ENCODE measurements at places on chromosomes 6 and 20.
A peak's percentile ranks its signal among the peaks of the same experiment; 100 is the strongest.

GRCh38 chr6:53641348-53641747, 24.2 kb downstream of the KLHL31 start:
- no peak for DNase-seq

- no peak for DNase-seq
Observed at GRCh38 chr6:109788687-109789086, 97.6 kb downstream of the FIG4 start.

- peak; percentile 86 for DNase-seq
Observed at GRCh38 chr20:32465092-32465900, 107.2 kb downstream of the ASXL1 start.

GRCh38 chr6:14258695-14259593, 141.4 kb downstream of the CD83 start:
- no peak for DNase-seq

DNA sequence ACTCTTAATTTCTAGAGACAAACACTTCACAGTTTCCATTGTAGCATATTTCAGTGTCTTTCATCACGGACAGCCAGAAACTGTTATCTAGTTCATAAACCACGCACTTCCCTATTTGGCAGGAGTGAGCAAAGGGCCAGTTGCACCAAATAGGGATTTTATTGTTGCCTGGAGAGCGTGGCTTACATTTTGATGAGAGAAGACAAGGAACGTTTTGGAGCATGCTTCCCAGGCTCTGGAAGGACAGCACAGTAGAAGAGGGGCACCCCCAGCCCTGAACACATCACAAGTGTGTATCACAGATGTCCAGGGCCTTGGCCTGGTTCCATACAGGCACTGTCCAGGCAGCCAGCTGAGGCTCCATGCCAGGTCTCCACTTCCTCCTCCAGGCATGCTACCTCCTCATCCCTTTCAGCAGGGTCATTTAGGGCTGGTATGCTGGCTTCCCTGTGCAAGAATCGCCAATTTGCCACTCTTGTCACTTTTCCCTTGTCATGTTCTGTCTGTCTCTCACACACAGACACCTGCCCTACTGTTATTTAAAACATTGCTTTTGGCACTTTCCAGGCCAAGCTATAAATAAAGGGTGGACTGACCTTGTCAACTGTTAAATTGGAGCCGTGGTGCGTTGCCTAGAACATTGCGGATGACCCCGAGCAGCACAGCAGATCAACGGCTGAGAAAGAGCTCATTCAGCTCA, 235.0 kb upstream of the GMDS start:
- DNase-seq, result peak; percentile 87

DNA sequence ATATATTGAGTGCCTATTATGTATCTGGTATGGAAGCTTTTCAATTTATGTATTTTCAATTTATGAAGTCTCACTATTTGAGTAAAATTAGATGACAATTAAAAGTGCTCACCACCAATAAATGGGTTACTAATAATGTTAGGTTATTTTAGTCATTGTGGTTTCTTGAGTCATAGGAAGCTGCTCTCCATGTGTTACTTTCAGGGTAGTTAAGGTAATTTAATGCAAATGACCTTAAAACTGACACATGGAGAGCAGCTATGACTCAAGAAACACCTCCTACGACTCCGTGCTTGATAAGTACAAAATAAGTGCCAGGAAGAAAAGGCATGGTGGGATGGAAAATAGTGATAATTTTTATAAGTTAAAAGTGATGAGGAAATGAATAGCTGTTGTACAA, 16.5 kb upstream of the TINAG start:
- no peak for DNase-seq

DNA sequence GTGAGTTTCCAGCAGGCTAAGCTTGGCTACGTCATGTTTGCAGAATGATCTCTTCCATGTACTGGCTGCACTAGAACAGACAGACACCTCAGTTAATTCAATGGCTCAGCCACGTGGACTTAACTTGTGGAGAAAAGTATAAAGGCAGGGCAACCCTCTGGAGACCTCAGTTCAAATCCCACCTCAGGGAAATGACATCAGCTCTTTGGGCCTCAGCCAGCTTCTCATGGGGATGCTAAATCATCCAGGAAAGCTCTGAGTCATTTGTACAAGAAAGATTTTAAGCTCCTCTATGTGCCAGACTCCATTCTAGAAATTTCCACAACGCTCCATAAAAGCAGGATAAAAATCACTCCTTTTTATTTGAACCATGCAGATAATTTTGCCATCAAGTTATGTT, 128.5 kb upstream of the SALL4 start:
- DNase-seq, result peak; percentile 30

DNA sequence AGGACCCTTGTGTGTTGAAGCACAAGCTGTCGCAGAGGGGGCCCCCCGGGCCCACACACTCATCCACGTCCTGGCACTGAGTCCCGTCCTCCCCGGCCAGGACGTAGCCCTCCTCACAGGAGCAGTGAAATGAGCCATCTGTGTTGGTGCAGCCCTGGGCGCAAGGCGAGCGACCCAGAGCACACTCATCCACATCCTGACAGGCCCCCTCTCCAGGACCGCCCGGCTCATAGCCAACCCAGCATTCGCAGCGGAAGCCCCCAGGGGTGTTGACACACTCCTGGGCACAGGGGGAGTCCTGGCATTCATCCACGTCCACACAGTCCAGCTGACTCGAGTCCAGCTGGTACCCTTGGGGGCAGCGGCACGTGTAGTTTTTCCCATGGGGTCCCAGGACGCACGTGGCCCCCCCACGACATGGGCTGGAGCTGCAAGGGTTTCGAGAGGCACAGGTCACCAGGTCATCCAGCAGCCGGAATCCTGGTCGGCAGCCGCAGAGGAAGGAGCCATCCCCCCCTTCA, 1.2 kb downstream of the CD93 start:
- DNase-seq, result no peak

GRCh38 chr20:23074052-23074451, 12.1 kb downstream of the CD93 start:
- DNase-seq, result no peak

DNA sequence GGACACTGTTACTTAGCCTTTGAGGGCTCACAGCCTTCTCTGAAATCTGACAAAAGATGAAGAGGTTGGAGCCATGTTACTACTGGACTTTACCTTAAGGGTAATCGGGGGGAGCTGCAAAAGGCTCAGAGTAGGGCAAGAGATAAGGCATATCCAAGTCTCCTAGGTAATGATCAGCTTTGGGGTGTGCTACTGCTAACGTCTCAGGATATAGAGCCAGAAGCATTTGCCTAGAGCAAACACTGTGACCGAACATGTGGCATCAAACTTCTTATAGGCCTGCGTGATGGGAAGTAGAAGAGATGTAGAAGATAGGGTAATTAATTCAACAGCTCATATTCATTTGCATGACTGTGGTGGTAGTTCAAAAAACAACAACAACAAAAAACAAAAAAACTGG, 11.1 kb downstream of the UBE2V1 start:
- DNase-seq, result no peak

DNA sequence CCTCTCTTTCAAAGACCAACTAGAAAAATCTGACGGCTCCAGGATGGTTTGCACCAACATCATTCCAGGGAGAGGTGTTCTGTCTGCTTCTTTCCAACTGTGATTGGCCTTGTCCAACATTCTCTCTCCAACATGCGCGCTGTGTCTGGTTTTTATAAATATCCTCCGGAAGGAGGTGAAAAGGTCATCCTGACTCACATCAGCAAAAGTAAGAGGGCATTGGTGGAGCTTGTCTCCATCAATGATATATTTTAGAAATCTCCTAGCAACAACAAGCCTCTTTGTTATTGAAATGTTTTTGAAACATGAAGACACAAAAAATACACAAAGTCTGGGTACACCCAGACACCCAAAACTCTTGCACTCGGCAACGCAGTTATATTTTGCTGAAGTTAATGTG, 475.3 kb upstream of the JARID2 start:
- DNase-seq, result no peak

GRCh38 chr6:47308552-47309290, 984 bp downstream of the TNFRSF21 start:
- DNase-seq, result peak; percentile 28

DNA sequence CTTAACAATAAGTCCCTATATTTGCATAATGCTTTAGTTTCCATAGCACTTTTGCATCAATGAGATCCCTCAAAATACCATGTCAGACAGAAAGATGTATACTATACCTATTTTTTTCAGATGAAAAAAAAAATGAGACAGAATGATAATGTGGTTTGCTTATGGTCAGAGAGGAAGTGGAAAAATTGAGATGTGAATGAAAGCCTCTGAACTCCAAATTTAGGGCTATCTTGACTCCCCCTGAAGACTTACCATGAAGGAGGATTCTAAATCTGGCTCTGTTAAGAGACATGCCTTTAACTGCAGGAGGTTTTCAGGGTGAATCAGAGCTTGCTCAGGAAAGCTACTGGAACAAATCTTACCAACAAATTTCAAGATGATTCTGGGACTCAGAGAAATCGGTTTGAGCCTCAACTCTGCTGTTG, 176.2 kb downstream of the ISM1 start:
- DNase-seq, result no peak
